T-cell (primary cell): ENCODE measurements at places on chromosomes 3 and 15. TPM values are rescaled to one million over a fixed set of nuclear protein-coding genes. Genes with fewer than 3 reads are reported as not detected.
A peak's percentile ranks its signal among the peaks of the same experiment; 100 is the strongest.

- H3K4me1 ChIP-seq, result no peaks in the 10 kb centered on the region
- peaks cover 6% of the 10 kb centered on the region for H3K27me3 ChIP-seq
- no peak overlapping the region for H3K4me3 ChIP-seq
- no peaks in the 10 kb centered on the region for H3K36me3 ChIP-seq
- no peak for DNase-seq
- no peak overlapping the region for H3K27ac ChIP-seq
Measured at GRCh38 chr3:79766496-79767193, 1.2 kb downstream of the ROBO1 start.

Gene SCAMP5
- total RNA-seq, result 0.41 TPM

DNA sequence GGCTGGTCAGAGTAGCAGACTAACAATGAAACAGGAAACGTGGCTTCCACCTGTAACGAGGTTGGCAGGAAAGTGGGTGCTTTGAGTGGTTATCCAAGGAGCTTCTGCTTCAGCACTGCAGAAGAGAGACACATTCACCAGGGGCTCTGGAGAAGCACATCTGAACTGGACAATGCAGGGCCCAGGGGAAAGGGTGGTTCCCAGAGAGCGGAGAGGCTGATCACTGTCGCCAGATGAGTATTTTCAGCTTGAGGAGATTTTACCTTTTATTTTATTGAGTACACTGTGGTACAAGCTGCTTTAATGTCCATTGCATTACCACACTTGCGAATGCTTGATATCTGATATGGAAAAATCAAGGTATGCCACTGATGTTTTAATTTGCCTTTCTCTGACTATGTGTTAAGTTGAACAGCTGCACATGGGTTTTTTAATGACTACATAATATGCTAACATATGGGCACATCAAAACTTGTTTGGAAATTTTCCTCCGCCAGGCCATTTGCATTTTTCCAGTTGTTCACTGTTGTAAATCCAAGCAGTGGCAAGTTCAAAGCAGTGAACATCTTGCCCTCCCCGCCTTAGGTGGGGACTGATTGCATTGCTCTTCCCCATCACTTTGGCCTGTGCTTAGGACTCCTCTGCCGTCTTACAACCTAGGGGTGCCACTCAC lies 52.1 kb downstream of the LRTM1 start:
- no peak overlapping the region for H3K27ac ChIP-seq
- no peaks in the 10 kb centered on the region for H3K36me3 ChIP-seq
- no peaks in the 10 kb centered on the region for H3K27me3 ChIP-seq
- DNase-seq, result no peak
- no peaks in the 10 kb centered on the region for H3K4me1 ChIP-seq

- no peaks in the 10 kb centered on the region for H3K36me3 ChIP-seq
- H3K27ac ChIP-seq, result no peak overlapping the region
- H3K27me3 ChIP-seq, result no peaks in the 10 kb centered on the region
Measured at GRCh38 chr3:61924090-61924735, 362.8 kb downstream of the PTPRG start.

Gene SUCNR1
- not detected for total RNA-seq

GRCh38 chr3:10226293-10226692 lies 22.0 kb upstream of the TATDN2 start:
- no peak overlapping the region for H3K4me3 ChIP-seq
- H3K36me3 ChIP-seq, result peaks cover 3% of the 10 kb centered on the region
- H3K4me1 ChIP-seq, result peaks cover 43% of the 10 kb centered on the region
- H3K27ac ChIP-seq, result no peak overlapping the region

DNA sequence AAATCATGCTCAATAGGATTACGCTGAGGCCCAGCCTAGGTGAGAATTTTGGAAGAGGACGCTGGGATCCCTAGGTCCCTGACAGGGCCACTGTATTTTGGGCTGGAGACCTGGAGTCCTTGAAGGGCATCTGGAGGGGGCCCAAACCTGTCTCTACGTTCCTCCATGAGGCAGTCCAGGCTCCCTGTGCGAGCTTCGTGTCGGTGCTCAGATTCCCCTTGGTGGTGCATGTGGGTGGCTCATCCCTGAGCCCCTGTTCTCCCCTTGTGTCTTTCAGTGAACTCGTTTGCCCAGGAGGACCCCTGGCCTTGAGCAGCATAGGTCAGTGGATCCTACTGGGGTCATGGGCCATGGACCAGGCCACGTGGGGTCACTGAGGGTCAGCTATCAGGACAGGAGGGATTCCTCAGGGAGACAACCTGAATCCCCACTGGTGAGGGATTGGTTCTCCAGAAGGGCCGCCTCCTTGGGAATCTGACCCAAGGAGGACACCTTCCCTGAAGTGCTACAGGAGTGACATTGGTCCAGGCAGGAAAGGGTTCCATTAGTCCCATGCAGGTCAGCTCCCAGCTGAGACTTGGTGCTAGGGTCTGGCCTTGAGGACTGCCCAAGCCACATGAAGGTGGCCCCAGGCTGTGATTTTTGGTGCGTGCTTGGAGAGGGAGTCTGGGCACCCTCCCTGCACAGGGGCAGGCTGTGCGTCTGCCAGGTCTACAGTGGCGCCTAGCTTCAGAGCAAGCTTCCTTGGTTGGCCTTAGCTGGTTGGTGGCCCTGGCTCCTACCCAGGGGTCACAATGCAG lies 229.8 kb downstream of the SNRPN start:
- no peaks in the 10 kb centered on the region for H3K4me1 ChIP-seq
- DNase-seq, result no peak
- peaks cover 3% of the 10 kb centered on the region for H3K27me3 ChIP-seq
- H3K36me3 ChIP-seq, result no peaks in the 10 kb centered on the region
- H3K27ac ChIP-seq, result no peak overlapping the region

GRCh38 chr15:67524235-67524634 lies 3.3 kb downstream of the C15orf61 start:
- H3K36me3 ChIP-seq, result no peaks in the 10 kb centered on the region
- H3K27ac ChIP-seq, result no peak overlapping the region
- H3K4me3 ChIP-seq, result no peak overlapping the region
- no peaks in the 10 kb centered on the region for H3K27me3 ChIP-seq

DNA sequence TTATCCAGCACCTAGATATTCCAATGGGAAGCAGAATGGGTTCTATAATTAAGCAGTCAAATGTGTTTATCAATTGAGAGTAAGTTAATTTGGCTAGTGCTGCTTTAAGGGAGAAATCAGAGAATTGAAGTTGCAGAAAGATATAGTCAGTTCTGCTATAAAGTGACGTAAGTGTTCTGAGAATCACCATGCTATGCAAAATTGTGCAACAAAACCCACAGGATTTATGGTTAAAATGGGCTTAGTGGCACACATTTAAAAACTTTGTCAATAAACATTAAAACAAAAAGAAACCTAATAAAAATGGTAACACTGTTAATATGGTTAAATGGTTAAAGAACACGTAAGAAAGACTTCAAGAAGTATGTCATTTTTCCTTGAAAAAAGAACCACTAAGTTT lies 74.5 kb downstream of the TMEM108 start:
- no peak for DNase-seq
- H3K4me3 ChIP-seq, result no peak overlapping the region

DNA sequence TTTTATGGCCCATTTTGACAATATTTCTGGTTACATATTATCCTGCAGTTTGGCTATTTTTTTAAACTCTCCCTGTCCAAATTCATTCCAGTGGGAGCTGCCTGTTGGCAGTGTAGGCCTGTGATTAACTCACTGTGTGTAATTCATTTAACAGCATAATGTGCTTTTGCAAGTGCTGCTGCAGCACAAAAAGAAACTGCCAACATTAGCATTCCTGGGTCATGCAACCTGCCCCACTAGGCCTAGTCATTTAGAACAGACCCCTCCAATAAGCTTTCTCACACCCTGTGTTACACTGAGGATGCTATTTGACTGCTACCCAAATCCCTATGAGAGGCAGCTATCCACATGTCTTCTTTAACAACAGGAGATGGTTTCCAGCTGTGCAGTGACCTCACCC lies 251.2 kb upstream of the UBE2E2 start:
- DNase-seq, result no peak
- no peaks in the 10 kb centered on the region for H3K36me3 ChIP-seq
- no peak overlapping the region for H3K4me3 ChIP-seq

- DNase-seq, result no peak
- no peaks in the 10 kb centered on the region for H3K27me3 ChIP-seq
- H3K4me1 ChIP-seq, result no peaks in the 10 kb centered on the region
- no peaks in the 10 kb centered on the region for H3K36me3 ChIP-seq
- no peak overlapping the region for H3K4me3 ChIP-seq
Measured at GRCh38 chr3:143526011-143526545, 322.2 kb downstream of the SLC9A9 start.

GRCh38 chr3:25556447-25556846 lies 108.3 kb downstream of the TOP2B start:
- no peaks in the 10 kb centered on the region for H3K36me3 ChIP-seq
- no peaks in the 10 kb centered on the region for H3K4me1 ChIP-seq
- DNase-seq, result no peak
- H3K27me3 ChIP-seq, result no peaks in the 10 kb centered on the region
- H3K4me3 ChIP-seq, result no peak overlapping the region
- no peak overlapping the region for H3K27ac ChIP-seq

DNA sequence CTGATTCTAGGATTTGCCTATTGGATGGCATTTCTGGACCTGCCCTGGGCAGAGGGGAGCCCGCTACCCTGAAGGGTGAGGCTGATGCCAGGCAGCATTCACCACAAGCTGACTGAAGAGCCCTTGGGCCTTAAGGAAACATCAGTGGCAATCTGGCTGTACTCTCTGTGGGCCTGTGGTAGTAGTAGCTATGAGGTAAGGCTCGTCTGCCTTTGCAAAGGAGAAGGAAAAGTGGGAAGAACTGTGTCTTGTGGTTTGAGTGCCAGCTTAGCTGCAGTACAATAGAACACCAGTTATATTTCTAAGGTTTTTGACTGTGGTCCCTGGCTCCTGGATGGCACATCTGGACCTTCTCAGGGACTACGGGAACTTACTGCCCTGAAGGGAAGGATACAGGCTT lies 51.5 kb downstream of the SPTSSB start:
- H3K4me3 ChIP-seq, result no peak overlapping the region
- DNase-seq, result no peak
- H3K27ac ChIP-seq, result no peak overlapping the region
- no peaks in the 10 kb centered on the region for H3K4me1 ChIP-seq

DNA sequence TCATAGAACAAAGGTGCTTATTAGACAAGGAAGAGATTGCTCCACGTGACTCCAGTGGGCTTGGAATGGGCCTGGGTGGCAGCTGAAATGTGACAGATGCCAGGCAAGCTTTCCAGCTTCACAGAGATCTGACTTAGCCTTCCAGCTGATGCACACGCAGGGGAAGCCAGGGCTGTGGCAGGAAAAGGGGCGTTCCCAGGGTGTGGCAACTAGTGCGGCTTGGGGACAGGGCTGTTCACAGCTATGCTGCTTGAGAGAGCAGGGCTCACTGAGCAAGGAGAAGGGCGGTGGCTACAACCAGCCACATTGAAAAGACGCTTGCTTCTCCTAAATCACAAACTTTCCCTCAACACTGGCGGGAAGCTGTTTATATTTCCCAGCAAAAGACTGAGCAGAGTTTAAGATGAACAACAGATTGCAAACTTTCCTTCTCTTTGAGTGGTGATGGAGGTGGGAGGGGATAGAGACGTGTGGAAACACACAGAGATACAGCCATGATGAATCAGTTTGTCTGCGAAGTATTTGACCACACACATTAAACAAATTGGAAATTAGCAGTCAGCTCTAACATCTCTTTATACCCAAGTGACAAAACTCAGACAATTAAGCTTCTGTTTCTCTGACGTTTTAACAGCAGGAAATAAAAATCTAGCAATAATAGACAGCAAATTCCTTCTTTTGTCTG lies 127.5 kb downstream of the BDH1 start:
- no peak for DNase-seq
- H3K4me1 ChIP-seq, result peaks cover 8% of the 10 kb centered on the region
- H3K4me3 ChIP-seq, result no peak overlapping the region
- no peak overlapping the region for H3K27ac ChIP-seq
- H3K36me3 ChIP-seq, result no peaks in the 10 kb centered on the region
- peaks cover 19% of the 10 kb centered on the region for H3K27me3 ChIP-seq

DNA sequence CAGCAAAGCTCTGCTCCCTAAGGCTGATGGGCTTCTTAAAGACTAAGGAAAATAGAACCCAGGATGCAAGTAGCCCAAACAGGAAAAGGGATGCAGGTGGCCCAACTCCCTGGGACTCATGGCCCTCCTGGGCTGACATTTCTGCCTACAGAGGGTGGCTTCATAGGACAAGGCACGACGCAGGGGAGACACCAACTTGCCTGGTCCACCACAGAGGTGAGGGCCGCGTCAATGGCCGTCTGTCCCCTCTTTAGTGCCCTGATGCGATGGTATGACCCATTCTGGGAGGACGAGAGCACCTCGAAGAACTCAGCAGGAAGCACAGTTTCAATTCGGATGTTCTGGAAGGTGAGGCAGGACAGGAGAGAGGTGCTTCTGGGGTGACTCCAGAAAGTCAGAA lies 44.0 kb downstream of the NUP210 start:
- peaks cover 16% of the 10 kb centered on the region for H3K36me3 ChIP-seq
- no peak for DNase-seq
- H3K4me3 ChIP-seq, result no peak overlapping the region
- no peak overlapping the region for H3K27ac ChIP-seq
- H3K4me1 ChIP-seq, result no peaks in the 10 kb centered on the region

DNA sequence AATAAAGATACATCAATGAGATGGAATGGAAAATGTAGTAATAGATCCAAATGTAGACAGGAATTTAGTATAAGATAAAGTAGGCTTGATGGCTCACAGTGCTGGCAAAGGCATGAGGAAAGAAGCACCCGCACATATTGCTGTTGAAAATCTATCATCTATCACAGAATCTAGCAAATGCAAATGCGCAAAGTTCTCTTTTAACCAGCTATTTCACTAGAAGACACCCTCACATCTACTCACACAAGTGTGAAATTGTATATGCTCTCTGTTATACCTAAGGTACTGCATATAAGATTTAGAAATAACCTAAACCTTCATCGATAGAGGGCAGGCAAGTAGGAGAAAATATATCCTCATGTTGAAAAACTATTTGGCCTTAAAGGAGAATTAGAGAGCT lies 756.7 kb upstream of the SEMA6D start:
- no peak overlapping the region for H3K4me3 ChIP-seq
- no peak for DNase-seq
- H3K36me3 ChIP-seq, result no peaks in the 10 kb centered on the region
- H3K27me3 ChIP-seq, result no peaks in the 10 kb centered on the region
- H3K27ac ChIP-seq, result no peak overlapping the region
- H3K4me1 ChIP-seq, result no peaks in the 10 kb centered on the region

DNA sequence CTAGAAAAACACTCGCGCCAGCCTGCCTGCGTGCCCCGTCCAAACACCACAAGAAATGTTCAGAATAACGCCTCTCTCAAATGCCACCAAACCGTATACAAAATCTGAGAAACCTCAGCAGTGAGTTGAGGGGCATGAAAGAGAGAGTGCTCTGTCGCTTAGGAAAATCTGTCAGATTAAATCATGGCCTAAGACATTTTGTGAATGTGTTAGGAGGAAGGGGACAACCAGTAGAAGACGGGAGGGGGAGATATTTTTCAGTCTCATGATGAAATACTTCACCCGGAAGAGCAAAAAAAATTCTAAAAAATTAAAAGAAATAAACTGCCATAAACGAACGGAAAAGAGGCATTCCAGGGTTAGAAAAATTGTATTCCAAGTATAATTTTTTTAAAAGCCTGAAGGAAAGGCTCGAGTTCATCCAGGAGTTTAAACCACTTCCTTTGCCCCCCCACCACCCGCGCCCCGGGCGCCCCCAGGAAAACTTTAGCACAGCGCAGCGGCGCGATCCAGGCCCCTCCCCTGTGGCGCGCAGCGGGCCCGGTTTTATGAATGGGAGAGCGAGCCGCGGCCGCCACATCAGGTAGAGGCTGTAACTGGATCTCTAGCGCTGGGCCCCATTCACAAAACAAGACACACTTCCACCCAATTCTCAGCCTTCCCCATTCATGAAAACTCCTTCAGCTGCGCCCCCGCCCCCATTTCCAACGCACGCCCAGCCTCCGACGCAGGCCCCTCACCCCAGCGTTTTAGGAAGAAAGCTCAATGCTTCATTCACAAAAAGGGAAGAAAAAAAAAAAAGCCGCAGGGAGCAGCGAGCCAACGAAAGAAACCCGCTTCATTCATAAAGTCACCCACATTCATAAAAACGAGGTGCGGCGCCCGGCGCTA lies 1.4 kb downstream of the ETV5 start:
- H3K36me3 ChIP-seq, result no peaks in the 10 kb centered on the region
- peak; percentile 40 for DNase-seq
